ENCODE measurements at places on chromosomes 6 and 20.

GRCh38 chr6:135260612-135261011, 79.5 kb downstream of the MYB start:
- DNase-seq = no peak

- no peak for DNase-seq
These were observed 20.9 kb downstream of the MAP1LC3A start for GRCh38 chr20:34579191-34579978.

DNA sequence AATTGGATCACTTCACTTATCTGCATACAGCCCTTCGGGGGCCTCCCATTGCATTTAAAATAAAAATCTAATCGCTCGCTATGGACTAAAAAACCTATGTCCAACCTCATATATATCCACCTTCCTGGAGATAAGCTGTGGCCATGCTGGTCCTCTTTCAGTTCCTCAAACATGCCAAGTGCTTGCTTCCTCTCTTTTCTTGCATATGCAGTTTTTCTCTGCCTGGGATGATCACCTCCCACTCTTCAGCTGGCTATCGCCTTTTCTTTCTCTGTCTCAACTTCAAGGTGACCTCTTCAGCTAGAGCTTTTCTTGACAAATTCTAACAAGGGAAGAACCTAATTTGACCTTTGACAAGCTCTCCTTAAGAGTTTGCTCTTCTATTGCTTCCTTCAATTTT, 5.6 kb upstream of the TFB1M start:
- no peak for DNase-seq

GRCh38 chr6:139628270-139628669, 253.8 kb upstream of the CITED2 start:
- DNase-seq = no peak

DNA sequence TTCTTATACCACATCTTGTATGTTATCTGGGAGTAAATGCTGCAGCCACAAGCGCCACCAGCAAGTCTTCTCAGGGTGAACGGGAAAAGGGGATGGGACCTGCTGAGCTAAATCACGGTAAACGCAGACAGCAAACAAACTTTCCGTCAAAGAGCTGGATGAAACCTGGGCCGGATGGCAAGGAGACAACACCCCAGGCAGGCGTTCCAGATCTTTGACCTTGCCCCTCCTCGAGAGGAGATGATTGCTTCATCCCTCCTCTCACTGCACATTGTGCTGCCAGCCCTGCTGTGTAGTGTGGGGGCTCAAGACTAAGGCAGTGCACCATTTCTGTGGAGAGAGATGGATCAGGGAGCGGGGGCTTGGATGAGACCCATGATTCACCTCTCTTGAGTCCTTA, 9.8 kb downstream of the RAET1E start:
- no peak for DNase-seq

DNA sequence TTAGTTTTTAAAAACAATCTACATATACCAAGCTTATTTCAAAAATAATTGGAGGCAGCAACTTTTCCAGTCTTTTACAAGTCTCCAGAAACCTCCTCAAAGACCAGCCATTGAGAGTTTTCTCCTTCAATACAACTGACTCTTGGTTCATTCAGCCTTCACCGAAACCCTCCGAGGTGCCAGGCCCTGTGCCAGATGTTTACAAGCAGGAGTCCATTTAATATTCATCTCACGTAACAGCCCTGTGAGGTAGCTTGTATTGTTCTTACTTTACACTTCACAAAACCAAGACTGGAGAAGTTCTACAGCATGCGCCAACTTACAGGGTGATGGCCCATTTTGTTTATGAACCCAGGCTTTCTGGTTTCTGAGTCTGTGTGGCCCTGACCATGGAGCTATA, 5.5 kb upstream of the NEDD9 start:
- DNase-seq = no peak
